Activated effector memory CD4-positive, alpha-beta T cell treated with Interleukin-2 at 50 U/mL for 16 hours (primary cell): ENCODE measurements at places on chromosomes 3 and 15.

- DNase-seq, result no peak
Measured at GRCh38 chr3:55540579-55540978, 53.5 kb upstream of the WNT5A start.

DNA sequence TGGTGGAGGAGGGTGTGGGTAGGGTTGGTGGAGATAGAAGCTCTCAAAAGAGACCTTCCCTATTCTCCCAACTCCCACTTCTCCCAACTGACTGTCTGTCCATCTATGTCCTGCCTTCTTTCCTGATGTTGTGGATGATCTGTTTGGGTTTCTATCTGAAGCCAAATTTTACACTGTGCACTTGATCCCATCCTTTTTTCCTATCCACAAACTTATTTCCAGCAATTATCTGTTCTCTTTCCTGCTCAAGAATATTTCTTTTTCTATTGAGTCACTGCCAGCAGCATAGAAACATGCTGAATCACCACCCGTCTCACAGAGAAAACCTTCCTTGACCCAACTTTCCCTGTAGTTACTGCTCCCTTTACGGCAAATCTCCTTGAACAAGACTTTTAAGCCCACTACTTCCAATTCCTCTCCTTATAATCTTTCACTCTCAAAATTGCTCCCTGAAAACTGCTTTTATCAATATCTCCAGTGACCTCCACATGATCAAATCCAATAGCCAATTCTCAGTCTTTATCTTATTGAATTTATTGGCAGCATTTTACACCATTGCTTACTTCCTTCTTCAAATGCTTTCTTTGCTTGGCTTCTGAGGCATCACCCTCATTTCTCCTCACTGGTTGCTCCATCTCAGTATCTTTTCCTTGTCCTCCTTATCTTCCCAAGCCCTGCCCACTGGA, 141.2 kb upstream of the SLC7A14 start:
- no peak for DNase-seq

- no peak for DNase-seq
Measured at GRCh38 chr3:47874438-47874837, 71.5 kb downstream of the DHX30 start.

DNA sequence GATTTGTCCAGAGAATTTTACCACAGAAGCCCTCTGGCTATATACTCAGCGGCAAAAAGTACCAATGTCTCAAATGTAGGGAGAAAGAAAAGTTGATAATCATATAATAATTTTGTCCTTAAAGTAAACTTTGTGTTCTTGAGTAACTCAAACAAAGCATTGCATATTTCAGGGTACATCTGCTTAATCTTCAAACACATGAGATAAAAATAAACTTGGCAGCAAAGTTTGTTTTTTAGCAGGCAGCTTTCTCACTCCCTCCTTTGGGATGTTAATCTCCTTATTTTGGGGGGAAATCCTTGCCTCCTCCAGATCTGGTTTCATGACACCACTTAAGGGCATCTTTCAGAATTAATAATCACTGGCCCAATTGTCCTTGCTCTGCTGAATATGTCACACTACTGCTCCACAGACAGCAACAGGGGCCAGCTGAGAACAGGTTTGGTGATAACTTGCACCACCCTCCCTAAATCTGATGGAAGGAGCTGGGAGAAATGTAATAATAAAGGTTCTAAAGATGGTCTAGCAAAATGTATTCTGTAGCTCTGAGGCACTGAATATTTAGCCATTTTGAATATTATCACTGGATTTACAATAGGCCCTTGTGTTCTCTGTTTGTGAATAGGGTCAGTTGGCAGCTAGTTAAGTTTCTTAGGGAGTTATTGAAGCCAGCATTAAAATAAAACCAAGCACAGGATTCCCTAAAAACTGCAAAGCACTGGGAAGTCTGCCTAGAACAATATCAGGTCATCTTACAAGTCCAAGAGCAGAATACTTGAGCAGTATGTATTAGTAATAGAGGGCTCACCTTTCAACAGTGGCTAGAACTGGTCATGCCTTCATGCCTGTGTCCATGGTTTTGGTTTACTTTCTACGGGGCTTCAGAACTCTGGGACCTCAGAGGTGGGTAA, 79.2 kb downstream of the EFL1 start:
- DNase-seq, result no peak

DNA sequence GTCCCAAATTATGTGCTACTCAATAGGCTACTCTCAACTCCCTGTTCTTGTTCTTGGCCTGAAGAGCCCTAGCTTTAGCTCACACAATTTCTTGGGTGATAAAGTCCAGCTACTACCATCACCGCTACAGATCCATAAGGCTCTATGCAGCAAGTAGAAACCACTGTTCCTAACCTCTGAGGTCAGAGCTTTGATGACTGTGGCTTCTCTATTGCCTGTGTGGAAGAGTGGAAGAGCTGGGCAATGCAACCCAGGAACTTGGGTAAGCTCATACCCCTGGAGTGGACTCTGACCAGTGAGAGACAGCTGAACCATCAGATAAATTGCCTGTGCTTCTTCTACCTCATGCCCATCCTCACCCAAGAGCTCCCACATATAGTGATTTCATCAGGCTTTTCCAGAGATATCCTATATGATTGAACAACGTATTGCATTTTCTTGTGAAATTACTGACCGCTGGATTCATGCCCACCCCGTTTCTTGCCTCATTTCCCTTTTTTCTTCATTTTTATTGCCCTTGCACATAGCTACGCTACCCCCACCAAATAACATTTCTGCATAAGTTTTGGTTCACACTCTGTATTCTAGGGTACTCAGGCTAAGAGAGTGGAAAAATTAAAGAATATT, 172.3 kb upstream of the MBNL1 start:
- no peak for DNase-seq
